ENCODE measurements at places on chromosomes 16 and 17.

DNA sequence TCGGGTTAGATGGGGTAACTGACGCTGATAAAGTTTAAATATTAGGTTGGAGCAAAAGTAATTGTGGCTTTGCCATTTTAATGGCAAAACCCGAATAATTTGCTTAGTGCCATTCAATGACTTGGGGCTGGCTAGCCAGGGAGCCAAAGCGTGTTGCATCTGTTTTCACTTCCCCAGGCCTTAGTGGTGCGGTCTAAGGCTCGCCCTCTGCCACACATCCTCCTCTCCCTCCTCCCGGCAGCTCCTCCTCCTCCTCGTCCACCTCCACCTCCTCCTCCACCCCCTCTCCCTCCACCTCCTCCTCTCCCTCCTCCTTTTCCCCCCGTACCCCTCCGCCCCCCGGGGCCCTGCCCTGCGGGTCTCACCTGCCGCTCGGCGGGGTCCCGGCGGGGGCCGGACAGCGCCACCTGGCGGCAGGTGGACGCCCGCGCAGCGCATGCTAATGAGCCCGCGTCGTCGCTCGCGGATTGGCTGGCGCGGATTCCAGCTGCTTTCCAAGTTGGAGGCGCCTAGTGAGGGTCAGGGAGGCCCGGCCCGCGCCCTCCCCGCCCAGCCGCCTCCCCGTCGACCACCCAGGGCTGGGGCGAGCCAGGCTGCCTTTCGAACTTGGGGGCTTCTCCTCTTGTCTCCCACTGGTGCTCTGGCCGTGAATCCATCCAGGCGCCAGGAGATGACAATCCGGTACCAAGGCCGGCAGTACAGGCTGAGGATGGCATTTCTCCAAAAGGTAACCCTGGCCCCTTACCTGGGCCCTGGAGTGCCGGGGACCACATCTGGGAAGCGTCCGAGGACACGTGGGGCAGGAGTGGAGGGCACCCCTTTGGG, 36.6 kb upstream of the RGS9 start:
- DNase-seq: peak; percentile 63

GRCh38 chr17:77915594-77916021, 42.9 kb upstream of the TNRC6C start:
- no peak for DNase-seq

- no peak for DNase-seq
These were observed 22.2 kb downstream of the MMP15 start for GRCh38 chr16:58047557-58048348.

DNA sequence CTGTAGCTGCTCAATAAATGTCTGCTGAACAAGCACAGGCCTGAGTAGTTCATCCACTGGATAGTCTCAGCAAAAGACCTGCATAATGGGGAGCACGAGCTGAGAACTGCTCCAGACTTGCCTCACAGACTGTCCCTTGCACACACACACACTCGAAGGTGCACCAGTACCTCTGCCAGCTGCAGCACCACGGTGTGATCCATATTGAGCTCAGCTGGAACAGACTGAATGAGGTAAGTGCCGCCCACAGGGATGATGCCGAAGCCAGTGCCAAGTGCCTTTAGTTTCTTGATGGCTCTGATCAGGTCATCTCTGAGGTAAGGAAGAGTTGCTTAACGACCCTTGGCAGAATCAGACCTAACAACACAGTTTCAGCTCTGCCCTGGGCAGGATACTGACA, 11.6 kb downstream of the SNF8 start:
- DNase-seq: no peak

DNA sequence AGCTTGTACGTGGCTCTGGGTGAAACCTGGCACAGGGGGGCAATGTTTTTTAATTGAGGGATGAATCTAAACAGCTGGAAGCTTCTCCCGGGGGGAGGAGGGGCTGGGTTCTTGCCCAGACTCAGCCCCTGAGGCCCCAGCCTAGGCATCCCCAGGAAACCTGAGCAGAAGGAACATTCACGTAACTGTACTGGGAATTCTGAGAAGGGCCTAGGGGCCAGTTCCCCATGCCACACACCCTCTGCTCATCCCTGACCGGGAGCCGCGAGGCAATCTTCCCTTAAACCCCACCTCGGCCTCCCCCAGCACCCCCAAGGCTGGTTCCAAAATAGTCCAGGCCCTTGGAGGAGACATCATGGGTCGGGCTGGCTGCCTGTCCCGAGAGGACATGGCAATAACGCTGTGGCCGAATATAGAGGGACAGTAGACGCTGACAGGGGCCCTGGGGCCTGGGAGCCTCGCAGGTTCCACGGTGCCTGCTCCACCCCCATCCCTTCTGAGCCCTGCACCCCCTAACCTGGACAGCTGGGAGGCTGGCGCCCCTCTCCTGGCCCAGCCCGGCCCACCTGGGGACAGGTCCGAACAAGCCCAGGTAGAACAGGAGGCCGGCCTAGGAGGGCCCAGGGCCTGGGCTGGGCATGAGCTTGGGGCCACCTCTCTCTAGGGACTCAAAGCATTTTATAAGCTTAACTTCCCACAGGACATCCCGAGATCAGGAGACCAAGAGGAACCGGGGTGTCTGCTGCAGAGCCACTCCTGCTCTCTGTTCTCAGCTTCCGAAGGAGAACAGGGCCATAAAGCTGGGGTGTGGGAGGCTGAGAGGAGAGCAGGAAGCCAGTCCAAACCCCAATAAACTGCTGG, 83.2 kb upstream of the TOB1 start:
- no peak for DNase-seq

DNA sequence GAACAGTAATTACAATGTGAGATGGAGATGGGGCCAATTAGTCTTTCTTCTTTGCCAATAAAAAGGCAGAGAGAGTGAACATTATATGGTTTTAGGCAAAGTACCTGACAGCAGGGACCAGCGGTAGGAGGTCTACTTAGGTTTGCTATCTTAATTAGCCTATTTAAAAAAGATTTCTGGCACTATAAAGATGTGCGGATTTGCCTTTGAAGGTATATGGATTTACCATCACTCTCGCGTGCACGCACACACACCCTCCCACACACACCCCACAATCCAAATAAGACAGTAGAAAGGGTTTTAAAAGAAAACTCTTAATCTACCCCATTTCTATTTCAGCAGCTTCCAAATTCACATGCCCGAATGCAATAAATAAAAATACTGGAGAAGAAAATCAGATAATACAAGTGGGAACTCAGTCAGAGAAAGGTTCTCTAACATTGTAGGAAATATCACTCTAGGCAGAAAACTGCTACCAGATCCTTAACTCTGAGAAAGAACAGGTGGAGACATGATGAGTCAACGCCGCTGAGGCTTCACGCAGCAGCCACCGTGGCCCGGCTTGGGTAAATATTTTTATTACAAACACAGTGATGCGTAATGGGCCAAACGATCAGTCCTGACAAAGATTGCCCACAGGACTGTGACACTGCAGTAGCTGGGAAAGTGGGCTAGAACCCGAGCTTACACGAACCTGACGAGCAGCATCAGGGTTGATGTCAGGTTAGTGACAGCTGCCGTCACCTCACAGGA, 66.6 kb upstream of the AXIN2 start:
- no peak for DNase-seq

DNA sequence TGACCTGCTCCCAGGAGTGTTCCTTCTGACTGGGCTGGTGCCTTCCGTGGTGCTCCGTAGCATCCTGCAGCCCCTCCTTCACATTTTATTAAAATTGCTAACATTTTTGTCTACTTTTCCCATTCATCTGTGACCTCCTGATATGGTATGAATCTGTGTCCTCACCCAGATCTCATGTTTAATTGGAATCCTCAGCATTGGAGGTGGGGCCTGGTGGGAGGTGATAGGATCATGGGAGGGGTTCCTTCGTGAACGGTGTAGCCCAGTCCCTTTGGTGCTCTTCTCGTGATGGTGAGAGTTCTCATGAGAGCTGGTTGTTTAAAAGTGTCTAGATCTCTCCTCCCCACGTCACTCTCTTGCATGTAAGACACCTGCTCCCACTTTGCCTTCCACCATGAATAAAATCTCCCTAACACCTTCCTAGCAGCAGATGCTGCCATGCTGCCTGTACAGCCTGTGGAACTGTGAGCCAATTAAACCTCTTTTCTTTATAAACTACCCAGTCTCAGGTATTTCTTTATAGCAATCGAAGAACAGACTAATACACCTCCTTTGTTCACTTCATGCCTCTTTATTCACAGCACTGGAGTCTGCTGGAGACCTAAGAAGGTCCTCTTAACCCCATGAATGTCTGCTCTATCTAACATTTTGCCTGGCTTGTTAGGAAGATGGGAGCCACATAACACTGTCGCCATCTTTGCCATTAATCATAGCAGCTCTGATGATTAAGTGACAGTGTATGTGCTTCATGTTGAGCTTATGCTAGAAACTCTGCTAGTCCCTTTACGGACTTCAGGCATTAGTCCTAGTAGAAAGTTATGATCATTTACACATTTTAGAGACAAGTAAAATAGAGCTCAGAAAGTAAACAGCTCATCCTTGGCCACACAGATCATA, 377.7 kb upstream of the MAF start:
- DNase-seq: no peak

DNA sequence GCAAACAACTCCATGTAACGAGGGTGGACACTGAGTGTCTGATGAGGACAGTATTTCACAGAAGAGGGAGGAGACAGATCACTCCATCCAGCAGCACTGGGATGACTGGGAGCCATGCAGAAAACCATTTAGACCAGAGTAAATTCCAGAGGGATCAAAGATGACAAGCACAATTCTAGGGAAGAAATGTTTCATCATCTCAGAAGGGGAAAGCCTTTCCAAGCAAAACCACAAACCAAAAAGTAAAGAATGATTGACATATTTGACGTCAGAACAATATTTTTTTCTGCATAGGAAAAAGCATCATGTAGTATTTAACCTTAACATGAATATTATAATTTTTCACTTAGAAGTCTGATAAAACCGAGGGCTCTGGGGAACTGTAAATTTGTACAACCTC, 4.8 kb downstream of the DNASE1 start:
- no peak for DNase-seq
